ENCODE measurements at places on chromosomes 3 and 15. TPM values are rescaled to one million over a fixed set of nuclear protein-coding genes. Genes with fewer than 3 reads are reported as not detected.

GRCh38 chr3:23206366-23206765 lies 3.2 kb downstream of the UBE2E2 start:
- no peak for DNase-seq

ALDH1A2 gene
- 0.73 TPM for total RNA-seq

GRCh38 chr3:15151166-15151565 lies 52.2 kb upstream of the RBSN start:
- no peak for DNase-seq

MESP2 gene
- total RNA-seq = not detected

- DNase-seq = no peak
Measured at GRCh38 chr3:45412763-45413162, 24.4 kb downstream of the LARS2 start.

- DNase-seq = no peak
Measured at GRCh38 chr15:52714968-52715367, 35.8 kb upstream of the ATOSA start.

GRCh38 chr15:52493968-52494367 lies 34.7 kb downstream of the MYO5A start:
- DNase-seq = no peak

GRCh38 chr3:81277853-81278252 lies 483.6 kb downstream of the GBE1 start:
- DNase-seq = no peak

DNA sequence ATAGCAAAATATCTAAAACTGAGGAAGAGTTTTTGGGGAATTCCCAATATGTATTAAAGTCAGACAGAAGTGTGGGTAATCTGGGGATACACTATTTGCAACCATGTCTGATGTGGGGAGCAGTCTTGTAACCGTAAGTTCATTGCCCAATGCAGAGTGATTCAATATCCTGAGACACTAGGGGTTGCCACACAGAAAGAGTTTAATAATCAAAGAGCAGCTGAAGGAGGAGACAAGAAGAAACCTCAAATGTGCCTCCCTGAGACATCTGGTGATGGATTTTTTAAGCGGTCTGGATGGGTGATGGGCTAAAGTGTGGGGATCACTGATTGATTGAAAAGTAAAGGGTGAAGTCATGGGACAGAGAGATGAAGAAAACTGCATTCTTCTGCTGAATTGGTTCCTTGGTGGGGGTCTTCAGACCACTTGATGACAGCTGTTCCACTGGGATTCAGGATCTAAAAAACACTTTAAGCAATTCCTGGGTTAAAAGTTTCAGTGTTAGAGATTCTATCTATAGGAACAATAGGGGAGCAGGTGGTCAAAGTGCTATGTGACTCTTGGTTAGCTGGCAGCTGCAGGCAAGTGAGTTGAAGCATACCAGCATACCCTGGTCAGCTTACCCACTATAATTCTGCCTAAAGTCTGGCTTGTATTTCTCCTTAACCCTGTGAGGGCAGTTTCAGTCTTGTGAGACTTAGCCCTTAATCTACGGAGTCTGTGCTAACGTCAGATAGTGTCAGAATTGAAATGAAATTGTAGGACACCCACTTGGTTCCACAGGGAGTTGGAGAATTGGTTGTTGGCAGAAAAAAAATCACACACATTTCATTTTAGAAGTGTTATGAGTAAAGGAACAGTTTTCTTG lies 425.9 kb upstream of the TGFBR2 start:
- DNase-seq = no peak

TPRG1 gene
- total RNA-seq = 8.2 TPM

NR2E3 gene
- total RNA-seq = not detected

DNA sequence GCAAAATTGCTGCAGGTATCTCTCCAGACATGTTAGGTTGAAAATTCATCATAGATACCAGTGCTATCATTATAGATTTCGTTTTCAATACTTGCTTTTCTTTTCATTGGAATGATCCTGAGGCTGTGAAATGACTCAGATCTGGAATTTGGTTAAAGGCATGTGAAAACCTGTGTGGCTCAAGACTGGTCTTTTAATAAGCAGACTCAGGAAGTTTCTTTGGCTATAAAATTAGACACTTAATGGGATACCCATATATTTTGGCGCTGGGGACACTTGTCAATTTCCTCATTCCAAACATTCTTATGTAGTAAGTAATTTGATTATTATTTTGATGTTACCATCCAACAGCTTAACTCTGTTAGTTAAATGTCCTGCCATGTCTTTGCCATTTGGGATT lies 1041.1 kb upstream of the GBE1 start:
- DNase-seq = no peak

MEGF11 gene
- total RNA-seq = not detected

DNA sequence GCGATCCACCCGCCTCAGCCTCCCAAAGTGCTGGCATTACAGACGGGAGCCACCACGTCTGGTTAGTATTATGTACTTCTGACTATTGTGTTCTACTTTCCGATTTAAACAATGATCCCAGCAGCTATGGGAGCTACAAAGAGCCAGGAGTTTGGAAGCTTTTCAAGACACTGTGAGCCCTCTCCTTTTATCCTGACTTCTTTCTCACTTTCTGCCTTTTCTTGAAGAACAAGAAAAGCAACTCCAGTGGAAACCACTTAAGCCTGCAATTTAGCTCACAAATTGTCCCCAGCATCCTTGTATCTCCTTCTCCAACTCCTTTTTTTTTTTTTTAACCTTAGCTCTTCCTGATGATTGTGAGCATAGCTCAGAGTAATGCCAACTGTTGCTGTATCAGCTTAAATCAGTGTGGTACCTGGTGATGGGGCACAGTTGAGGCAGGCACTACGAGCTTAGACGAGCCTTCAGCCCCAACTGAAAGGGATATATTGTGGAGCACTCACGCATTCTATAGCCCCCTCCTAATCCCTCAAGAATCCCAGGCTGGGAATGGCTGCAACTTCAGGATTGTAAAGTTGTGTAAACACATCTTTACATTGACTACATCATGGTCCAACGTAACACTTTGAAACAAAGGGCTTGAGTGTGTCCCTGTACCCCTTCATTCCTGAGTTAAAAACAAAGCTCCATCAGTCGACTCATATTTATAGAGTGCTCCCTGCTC lies 677.0 kb downstream of the FHIT start:
- no peak for DNase-seq

GRCh38 chr3:151227266-151227806 lies 24.3 kb upstream of the GPR171 start:
- no peak for DNase-seq

- DNase-seq = no peak
Measured at GRCh38 chr15:68268405-68268804, 9.1 kb upstream of the FEM1B start.

GRCh38 chr3:36813305-36813704 lies 49.0 kb upstream of the DCLK3 start:
- no peak for DNase-seq

GRCh38 chr3:183265834-183266417 lies 12.9 kb downstream of the B3GNT5 start:
- no peak for DNase-seq

DNA sequence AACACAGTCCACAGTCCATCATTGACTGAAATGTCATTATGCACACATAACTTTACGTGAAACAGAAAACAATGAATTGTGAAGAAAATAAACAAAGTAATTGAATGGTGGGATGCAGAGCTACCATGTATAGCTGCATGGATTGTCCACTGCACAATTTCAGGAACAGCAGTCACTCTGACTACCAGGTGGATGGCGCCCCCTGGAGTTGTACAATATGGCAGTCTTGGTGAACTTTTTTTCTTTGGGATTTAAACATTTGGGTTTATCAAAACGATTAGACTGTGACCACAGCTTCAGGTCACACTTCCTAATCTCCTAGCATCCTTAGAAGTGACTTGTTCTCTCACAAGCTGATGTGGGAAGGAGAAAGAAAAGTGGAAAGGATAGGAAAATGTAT lies 48.9 kb upstream of the TCF12 start:
- DNase-seq = no peak

DNA sequence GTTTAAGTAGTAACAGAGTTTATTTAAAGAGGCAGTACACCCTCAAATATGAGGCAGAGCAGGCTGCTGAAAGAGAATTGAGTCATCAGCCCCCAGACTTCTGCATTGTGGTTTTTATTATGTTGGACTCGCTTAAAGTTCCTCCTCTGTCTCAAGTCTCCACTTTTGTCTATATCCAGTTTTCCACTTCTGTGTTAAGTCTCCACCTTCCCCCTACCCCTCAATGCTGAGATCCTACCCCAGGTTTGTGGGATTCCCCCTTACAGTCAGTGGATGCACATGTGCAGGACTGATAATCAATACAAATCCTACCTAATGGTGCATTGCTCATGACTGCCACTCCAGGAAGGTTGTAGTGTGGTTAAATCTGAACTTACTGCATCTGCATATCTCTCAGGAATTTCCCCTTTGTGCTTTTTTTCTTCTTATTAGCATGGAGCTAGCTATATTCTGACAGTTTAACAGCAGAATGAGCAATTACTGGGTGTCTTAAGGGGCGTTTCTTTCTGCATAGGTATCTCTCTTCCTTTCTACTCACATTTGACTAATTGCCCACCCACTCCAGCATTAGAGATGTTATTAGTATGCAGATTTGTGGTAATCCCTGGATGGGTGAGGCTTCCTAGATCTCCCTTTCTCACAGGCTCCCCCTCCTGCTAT lies 11.9 kb upstream of the CD200R1L start:
- DNase-seq = no peak

DNA sequence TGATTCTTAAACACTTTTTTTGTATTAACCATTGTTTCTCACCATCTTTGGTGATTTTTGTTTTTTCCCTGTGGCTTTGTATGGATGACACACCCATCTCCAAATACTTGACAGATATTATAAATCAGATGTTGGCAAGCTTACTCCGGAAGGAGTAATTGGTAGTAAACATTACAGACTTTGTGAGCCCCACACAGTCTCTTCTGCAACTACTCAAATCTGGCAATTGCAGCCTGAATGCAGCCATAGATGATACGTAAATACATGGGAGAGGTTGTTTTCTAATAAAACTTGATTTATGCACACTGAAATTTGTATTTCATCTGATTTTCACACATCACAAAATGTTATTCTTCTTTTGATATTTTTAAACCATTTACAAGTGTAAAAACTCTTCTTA lies 331.5 kb downstream of the ARPP21 start:
- no peak for DNase-seq

DNA sequence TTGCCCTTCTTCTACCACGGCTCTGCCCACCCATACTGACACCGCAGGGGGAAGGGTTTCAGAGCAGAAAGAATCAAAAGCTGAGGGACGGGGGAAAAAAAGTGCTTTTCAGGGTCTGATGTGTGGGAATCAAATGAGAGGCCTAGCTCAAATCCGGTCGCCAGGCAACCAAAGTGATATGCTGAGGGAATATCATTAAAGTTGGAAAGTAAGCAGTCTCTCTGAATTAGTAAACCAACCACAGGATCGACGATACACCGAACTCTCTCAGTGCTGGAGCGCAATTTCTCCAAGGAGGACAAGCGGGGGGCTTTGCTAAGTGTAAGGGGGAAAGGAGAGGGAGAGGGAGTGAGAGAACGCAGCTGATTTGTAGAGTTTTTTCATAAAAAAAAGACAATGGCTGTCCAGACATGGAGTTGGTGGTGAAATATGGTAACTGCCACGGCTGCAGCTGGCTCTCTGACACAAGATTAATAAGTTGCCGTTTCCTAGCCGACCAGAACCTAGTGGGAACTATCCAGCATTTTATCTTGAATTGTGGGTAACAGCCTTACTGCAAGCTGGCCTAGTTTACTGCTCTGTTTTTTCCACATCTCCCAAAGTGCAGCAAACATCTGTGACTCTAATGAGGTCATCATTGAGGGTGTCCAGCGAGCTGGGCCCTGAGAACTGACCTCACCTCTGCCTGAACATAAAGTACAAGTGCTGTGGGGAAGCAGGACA lies 530.2 kb downstream of the SOX2 start:
- DNase-seq = no peak

TM4SF4 gene
- total RNA-seq = 0.86 TPM

APOD gene
- total RNA-seq = not detected

- DNase-seq = no peak
Measured at GRCh38 chr15:72751751-72752455, 31.7 kb downstream of the ADPGK start.

MORC1 gene
- not detected for total RNA-seq

- no peak for DNase-seq
Measured at GRCh38 chr3:47605652-47606051, 27.0 kb upstream of the CSPG5 start.

COL8A1 gene
- 0.36 TPM for total RNA-seq

DNA sequence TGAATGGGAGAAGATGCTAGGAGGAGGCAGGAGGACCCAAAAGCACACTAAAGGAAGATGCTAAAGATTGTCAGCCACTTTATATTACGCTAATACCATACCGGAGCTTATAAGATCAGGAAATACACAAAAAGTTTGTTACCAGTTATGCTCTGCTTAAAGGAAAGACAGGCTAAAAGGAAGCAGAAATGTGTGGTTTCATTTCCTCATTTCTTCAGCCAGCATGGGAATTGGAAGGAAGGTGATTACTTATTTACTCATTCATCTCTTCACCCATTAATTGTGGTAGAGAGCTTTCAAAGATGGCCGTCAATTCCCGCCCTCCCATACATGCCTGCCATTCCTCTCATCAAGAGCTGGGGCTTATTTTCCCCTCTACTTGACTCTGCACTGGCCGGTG lies 26.7 kb upstream of the TMEM158 start:
- no peak for DNase-seq

DNA sequence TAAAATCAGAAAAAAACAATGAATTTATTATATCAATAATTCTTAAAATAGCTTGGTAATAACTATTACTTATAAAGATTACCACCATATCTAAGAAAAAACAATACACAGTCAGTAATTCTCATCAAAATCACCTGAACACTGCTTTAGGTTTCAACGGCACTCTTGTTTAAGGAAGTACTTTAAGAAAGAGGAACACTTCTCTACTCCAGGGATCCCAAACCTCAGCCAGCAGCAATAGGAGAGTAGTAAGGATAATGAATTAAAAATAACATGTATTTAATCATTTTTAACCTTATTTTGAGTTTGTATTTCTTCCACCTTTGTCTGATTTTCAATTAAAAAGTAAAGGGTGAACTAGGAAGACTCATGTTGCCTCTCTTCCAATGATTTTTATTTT lies 494.0 kb upstream of the NR2F2 start:
- no peak for DNase-seq

DNA sequence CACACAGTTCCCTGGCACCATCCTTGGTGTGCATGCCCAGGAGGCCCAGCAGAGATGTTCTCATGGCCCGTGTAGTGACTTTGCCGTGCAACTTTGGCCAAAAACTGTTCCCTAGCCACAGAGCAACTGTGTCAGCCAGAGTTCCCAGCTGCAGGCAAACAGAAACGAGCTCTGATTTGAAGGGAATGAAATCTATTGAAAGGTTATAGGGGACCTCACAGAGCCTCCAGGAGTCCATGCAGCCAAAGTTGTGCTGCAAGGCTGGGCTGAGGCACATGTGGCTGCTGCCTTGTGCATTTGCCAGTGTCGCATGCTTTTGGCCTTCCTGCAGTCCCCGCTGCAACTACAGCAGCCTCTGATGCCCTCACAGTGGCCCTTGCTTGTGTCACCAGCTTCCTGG lies 70.5 kb downstream of the PLXNA1 start:
- DNase-seq = no peak

GRCh38 chr3:146277953-146278631 lies 27.2 kb upstream of the PLSCR4 start:
- no peak for DNase-seq

Measured in T-cell (primary cell).